KG1 (cell line): ENCODE measurements at places on chromosomes 7 and 10.

- DNase-seq = no peak
These were observed 172.4 kb downstream of the PRPF18 start for GRCh38 chr10:13759168-13759567.

GRCh38 chr7:2441430-2442058, 34.7 kb downstream of the GRIFIN start:
- DNase-seq = no peak

GRCh38 chr10:22723783-22724182, 9.4 kb upstream of the PIP4K2A start:
- DNase-seq = no peak

GRCh38 chr10:122515588-122516231, 44.8 kb upstream of the DMBT1 start:
- no peak for DNase-seq

- no peak for DNase-seq
These were observed 87.3 kb upstream of the PLXDC2 start for GRCh38 chr10:19728964-19729363.

DNA sequence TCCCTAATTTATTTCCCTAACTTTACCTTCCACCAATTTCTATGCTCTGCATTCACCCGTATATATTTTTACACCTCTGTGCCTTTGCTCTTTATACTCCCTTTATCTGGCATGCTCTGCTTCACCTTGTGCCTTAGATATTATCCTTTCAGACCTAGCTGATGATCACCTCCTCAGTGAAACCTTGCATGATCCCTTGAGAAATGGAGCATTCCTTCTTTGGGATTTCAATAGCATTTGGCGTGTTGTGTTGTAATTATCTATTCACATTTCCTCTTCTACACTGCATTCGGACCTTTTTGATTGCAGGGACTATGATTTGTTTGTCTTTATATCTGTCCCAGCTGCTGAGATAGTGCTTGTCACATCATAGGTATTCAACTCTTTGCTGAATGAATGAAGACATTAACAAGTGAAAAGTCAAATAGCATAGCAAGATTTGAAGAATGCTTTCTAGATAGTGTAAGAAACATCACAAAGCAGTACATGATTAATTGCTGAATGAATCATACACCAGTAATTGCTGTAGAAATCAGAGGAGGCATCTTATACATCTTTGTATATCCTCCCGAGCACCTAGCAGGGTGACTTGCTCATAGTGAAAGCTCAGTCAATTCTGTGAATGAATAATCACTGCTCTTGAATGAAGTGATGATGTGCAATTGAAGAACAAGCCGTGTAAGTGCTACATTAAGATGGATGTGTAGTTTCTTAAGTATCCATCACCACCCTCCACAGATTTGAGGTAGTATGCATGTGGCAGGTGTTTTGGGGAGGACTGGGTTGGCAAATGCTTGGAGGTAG, 2.0 kb upstream of the TM9SF3 start:
- DNase-seq = no peak

GRCh38 chr10:121243609-121244241, 354.5 kb downstream of the FGFR2 start:
- DNase-seq = no peak

- DNase-seq = no peak
These were observed 83.2 kb downstream of the AHCYL2 start for GRCh38 chr7:129308047-129308446.

DNA sequence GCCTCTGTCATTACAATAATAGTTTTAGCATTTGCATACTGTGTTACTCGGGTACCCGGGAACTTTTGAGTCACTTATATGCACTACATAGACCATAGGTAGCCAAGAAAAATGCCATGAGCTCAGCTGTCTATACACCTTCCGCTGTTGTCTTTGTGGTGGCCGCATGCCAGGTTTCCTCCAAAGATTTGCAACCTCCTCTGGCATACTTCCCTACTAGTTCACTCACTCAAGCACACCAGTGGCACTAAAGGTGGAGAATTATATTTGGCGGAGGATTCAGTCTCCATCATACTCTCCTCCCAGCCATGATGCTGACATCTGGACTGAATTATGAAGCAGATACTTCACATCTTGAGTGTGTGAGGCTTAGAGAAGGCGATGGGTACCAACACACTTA, 35.6 kb upstream of the GRB10 start:
- no peak for DNase-seq

GRCh38 chr10:124740369-124741280, 3.6 kb downstream of the FAM53B start:
- peak; percentile 37 for DNase-seq

DNA sequence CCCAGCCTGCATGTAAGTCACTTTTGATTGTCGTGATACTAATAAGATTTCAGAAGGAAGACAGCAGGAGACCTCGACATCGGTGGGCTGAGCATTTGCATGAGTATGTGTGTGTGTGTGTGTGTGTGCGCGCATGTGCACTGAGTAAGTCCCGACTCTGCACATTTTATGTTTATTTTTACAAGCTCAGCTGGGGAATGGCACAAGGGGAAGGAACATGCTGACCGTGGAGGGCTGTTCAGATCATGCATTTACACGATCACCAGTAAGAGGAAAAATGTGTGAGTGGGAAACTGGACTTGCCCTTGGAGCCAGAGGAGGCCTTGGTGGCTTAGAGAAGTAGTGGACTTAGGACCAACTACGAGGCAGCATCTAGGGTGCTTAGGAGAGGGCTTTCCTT, 41.3 kb downstream of the IL2RA start:
- DNase-seq = no peak

GRCh38 chr10:33005322-33006301, 47.6 kb upstream of the ITGB1 start:
- peak; percentile 46 for DNase-seq

GRCh38 chr10:4016214-4016740, 231.3 kb upstream of the KLF6 start:
- no peak for DNase-seq

GRCh38 chr7:112970771-112971170, 115.9 kb downstream of the GPR85 start:
- no peak for DNase-seq

DNA sequence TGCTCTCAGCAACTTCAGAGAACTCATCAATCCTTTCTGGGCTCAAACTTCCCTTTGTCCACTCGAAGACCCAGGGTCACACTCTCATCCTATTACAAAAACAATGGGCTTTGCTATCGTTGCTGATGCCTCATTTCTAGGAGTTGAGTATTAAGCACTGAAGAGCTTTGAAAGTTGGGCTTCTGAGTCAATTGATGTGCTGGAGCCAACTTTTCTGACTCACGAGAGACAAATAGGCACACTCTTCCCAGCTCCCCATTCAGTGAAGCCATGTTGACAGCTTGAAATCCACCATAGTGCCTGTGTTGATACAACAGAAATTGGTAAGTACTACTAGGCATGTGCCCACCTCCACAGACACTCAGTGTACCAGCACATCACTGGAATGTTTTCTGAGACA, 97.5 kb upstream of the PRSS58 start:
- DNase-seq = no peak

- no peak for DNase-seq
These were observed 5.5 kb downstream of the LHPP start for GRCh38 chr10:124467165-124467564.

DNA sequence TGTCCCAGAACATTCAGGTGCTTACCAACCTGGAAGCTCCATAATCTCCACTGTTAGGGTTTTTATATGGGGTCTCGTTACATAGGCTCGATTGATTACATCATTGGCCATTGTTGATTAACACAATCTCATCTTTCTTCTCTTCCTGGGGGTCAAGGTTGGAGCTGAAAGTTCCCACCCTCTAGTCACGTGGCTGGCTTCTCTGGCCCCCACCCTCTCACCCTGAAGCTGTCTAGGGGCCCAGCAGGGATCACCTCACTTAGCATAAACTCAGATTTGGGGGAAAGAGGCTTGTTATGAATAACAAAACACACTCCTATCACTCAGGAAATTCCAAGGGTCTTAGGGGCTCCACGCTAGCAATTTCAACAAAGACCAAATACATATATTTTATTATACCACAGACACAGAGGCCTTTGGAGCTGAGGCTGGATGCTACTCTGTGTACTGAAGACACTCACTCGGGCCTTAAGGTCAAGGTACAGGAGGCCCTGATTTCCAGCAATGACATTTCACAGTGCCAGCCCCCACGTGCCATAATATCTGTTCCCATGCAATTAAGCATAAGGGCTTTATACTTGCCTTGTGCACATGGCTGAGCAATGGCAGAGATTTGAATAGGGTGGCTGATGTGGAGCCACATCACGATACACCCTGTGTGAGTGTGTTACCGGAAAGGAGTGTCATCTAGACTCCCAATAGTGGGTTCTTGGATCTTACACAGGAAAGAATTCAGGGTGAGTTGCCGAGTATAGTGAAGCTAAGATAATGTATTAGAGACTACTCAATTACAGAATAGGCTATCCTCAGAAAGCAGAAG, 108.2 kb downstream of the COL26A1 start:
- no peak for DNase-seq

DNA sequence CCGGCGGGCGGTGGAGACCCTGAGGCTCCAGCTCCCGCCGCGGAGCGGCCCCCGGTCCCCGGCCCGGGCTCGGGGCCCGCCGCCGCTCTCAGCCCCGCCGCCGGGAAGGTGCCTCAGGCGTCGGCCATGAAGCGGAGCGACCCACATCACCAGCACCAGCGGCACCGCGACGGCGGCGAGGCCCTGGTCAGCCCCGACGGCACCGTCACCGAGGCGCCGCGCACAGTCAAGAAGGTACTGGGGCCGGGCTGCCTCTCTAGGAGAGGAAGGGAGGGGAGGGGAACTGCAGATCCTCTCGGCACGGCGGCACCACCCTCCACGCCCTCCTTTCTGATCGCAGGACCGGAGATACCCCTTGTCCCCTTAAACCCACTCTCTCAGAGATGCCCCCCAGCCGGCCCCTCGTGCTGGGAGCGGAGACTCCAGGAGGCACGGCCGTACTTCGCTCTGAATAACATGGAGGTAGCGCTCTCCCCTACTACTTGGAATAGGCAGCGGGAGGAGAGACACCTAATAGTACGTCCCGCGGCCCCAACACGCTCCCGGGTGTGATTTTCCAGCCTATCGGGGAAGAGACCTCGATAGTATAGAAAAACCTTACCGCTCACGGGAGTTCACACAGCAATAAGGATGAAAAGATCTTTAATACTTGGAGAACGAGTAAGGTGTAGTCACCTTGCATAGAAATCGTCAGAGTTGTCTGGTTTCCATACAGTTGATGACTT, 538 bp downstream of the AHCYL2 start:
- no peak for DNase-seq

DNA sequence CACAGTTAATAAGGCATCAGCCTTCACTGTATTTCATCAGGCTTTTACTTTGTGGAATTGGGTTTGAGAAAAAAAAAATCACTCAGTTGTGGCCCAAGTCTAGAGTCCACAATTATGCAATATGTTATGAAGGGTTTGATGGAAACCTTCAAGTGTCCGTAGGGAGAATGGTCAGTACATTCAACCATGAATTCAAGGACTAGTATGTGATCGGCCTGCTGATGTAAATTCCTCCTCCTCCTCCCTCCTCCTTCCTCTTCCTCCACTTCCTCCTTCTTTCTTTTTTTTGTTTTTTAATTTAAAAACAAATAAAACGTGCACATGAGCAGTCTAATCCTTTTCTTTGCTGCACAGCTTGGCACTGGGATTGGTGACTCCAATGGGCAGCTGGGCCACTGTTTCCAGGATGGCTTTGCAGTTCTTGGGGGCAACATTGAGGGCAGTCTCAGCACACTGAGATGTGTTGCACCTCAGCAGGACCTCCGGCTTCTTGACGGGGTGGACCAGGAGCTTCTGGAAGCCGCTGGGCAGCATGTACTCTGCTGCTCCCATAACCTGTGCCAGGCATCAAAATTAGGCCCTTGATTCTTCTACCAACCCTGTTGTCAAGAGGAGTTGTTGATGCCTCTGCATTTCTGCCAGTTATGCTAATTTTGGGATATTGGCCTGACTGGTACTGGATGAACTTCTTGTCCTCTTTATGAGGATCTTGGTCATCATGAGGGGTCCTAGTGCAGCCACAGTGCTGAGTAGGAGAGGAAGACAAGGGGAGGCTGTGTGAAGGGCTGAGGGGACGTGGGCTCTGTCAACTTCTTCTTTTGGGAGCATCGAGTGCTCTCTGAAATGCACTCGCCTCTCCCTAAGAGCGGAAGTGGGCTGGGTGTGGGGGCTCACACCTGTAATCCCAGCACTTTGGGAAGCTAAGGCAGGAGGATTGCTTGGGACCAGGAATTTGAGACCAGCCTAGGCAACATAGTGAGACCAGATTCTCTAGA, 9.3 kb upstream of the IL2RA start:
- no peak for DNase-seq
